ENCODE measurements at places on chromosomes 12 and 14. TPM values are rescaled to one million over a fixed set of nuclear protein-coding genes. Genes with fewer than 3 reads are reported as not detected.

The PRIMA1 gene
- 3.3 TPM for total RNA-seq

The ANO2 gene
- total RNA-seq, result 3.3 TPM

The TPPP2 gene
- total RNA-seq, result not detected

The GLT8D2 gene
- total RNA-seq, result 8.5 TPM

The OTX2 gene
- total RNA-seq, result 21.2 TPM

The SERPINA9 gene
- not detected for total RNA-seq

The PITPNM2 gene
- 3.0 TPM for total RNA-seq

The SMCO2 gene
- not detected for total RNA-seq

The DHRS2 gene
- total RNA-seq, result 0.42 TPM

The HOXC9 gene
- not detected for total RNA-seq

The LYZ gene
- total RNA-seq, result not detected

GRCh38 chr14:59823179-59823578 is 47.4 kb downstream of the RTN1 start:
- H3K27ac ChIP-seq, result no peak overlapping the region
- no peaks in the 10 kb centered on the region for H3K36me3 ChIP-seq
- H3K4me3 ChIP-seq, result no peak overlapping the region
- DNase-seq, result no peak
- H3K4me1 ChIP-seq, result no peaks in the 10 kb centered on the region

DNA sequence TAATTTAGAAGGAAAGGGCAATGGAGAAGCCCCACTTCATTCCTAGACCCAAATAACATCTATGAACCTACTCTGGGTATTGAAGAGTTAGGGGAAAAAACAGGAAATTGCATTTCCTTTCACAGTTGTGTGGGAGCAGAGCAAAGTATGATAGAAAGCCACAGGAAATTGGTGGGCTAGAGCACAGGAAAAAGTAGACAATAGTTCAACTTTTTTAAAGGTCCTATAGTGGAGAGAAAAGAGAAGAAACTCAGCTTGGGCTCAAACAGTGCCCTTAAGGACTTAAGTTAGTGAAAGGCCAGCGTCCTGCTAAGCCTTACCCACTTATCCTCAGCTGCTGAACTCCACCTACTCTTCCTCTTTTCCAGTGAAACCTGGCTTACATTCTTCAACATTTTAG is 258.1 kb downstream of the DPY19L2 start:
- DNase-seq, result no peak
- H3K4me3 ChIP-seq, result no peak overlapping the region
- H3K27me3 ChIP-seq, result no peaks in the 10 kb centered on the region
- no peaks in the 10 kb centered on the region for H3K36me3 ChIP-seq
- H3K27ac ChIP-seq, result no peak overlapping the region
- no peaks in the 10 kb centered on the region for H3K4me1 ChIP-seq

DNA sequence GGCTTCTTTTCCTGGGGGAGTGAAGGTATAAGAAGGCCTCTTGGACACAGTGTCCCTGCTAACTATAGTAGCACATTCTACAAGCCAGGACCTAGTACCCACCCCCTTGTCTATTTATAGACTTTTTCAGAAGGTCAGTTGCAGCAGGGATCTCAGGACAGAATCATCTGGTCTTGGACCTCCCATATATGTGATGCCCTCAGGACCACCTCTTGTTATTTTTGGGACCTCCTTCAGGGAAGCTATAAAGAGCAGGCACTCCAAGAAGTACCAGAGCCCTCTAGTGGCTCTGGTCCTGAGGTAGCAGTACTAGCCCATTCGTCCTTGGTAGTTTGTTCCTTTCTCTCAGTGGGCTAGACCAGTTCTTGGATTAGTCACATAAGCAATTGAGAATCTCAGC is 4.3 kb downstream of the COQ10A start:
- peaks cover 5% of the 10 kb centered on the region for H3K4me1 ChIP-seq
- no peak overlapping the region for H3K4me3 ChIP-seq
- peak overlapping the region; percentile 30 for H3K27ac ChIP-seq
- H3K36me3 ChIP-seq, result peaks cover 35% of the 10 kb centered on the region

GRCh38 chr14:71139294-71139946 is 232.2 kb downstream of the PCNX1 start:
- H3K36me3 ChIP-seq, result no peaks in the 10 kb centered on the region
- H3K27me3 ChIP-seq, result no peaks in the 10 kb centered on the region
- H3K27ac ChIP-seq, result no peak overlapping the region
- H3K4me3 ChIP-seq, result no peak overlapping the region
- H3K4me1 ChIP-seq, result no peaks in the 10 kb centered on the region

DNA sequence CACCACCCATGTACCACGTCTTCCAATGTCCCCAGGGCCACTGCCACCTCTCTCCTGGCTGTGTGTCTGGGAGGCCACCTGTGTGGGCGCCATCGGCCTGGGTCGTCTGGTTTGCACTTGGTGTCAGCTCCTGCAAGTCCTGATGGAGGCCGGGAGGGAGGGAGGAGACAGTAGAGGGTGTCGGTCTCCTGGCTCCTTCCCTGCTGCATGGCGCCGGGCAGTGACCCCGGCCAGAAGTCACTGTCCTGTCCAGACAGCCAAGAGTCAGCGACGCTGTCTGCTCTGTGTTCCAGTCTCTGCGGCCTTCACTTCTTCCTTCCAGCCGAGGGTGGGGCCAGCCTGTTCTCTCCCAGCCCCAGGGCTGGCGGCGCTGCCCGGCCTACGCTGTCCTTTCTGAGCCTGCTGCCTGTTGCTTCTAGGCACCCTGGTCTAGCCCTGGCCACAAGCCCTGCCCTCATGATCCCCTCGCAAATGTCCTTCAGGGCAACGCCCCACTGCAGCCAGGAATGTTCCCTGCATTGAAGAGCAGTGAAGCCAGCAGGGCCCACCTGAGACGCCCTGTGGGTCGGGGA is 13.0 kb upstream of the LBHD2 start:
- H3K27ac ChIP-seq, result no peak overlapping the region
- H3K27me3 ChIP-seq, result 0 out of 2 replicates have a peak, but pooled peaks cover 5% of the 10 kb centered on the region
- DNase-seq, result no peak
- H3K36me3 ChIP-seq, result no peaks in the 10 kb centered on the region
- H3K4me1 ChIP-seq, result no peaks in the 10 kb centered on the region

DNA sequence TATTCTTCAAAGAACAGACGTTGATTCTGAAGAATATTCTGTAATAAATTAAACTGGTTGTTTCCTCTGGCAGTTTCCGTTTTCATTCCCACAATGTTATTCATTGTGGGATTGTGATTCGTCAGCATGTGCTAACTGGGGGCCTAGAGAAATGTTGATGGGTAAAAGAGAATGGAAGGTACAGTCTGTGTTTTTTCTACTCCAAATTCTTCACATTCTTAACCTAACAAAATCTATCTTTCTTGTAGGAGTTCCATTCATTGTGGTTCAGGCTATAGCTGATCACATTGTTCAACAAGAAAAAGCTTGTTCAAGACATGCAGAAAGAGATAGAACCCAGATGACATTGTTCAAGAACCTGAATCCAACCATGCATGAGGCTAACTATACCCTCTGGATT is 5.9 kb downstream of the CD163 start:
- no peaks in the 10 kb centered on the region for H3K36me3 ChIP-seq
- H3K4me3 ChIP-seq, result no peak overlapping the region
- DNase-seq, result peak; percentile 36
- no peaks in the 10 kb centered on the region for H3K27me3 ChIP-seq

GRCh38 chr12:72647139-72647538 is 375.0 kb downstream of the TRHDE start:
- H3K4me1 ChIP-seq, result no peaks in the 10 kb centered on the region
- no peak overlapping the region for H3K4me3 ChIP-seq
- no peak overlapping the region for H3K27ac ChIP-seq
- H3K27me3 ChIP-seq, result no peaks in the 10 kb centered on the region
- no peaks in the 10 kb centered on the region for H3K36me3 ChIP-seq

DNA sequence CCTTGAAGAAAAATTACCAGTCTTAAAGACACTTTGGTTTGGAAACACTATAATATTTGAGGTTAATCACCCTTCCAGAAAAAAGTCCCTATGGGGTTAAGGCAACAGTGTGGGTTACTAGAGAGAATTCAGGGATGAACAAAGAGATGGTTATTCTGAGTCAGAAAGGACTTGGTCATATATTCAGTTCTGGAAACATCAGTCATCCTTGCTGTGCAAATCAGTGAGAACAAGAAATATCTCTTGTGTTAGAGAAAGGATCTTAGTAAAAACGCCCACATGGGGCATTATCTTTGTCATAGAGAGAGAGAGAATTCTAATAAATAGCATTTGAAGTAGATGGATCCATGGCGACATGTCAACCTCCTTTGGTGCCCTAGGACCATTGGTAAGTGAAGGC is 59.4 kb upstream of the E2F7 start:
- no peaks in the 10 kb centered on the region for H3K4me1 ChIP-seq
- H3K27me3 ChIP-seq, result no peaks in the 10 kb centered on the region
- no peaks in the 10 kb centered on the region for H3K36me3 ChIP-seq
- H3K4me3 ChIP-seq, result no peak overlapping the region
- H3K27ac ChIP-seq, result no peak overlapping the region
- no peak for DNase-seq

DNA sequence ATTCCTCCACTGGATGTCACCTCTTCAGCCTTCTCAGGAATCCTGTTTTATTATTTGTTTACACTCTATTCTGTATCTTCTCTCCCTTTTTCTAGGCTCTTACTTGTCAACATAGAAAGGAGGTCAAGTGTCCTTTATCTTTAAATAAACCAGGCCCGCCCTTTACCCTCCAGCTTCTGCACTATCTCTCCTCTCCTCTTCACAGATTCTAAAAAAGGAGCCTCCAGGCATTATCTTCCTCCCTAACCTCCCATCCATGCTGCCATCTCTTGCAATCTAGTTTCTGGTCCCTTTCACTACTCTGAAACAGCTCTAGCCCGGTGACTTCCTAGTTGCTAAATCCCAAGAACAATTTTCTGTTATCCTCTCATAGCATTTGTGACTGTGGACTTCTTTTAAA is 24.1 kb upstream of the ARID2 start:
- H3K36me3 ChIP-seq, result no peaks in the 10 kb centered on the region
- no peaks in the 10 kb centered on the region for H3K27me3 ChIP-seq
- no peak overlapping the region for H3K27ac ChIP-seq
- H3K4me1 ChIP-seq, result peaks cover 18% of the 10 kb centered on the region
- no peak overlapping the region for H3K4me3 ChIP-seq

GRCh38 chr12:23204933-23205778 is 580.2 kb downstream of the ETNK1 start:
- H3K4me3 ChIP-seq, result no peak overlapping the region
- H3K4me1 ChIP-seq, result no peaks in the 10 kb centered on the region
- H3K27me3 ChIP-seq, result no peaks in the 10 kb centered on the region
- no peaks in the 10 kb centered on the region for H3K36me3 ChIP-seq

GRCh38 chr12:17949558-17950141 is 140.3 kb downstream of the RERGL start:
- H3K27me3 ChIP-seq, result no peaks in the 10 kb centered on the region
- DNase-seq, result no peak
- H3K4me3 ChIP-seq, result no peak overlapping the region
- H3K27ac ChIP-seq, result no peak overlapping the region
- no peaks in the 10 kb centered on the region for H3K36me3 ChIP-seq

- no peak for DNase-seq
- peaks cover 22% of the 10 kb centered on the region for H3K4me1 ChIP-seq
- H3K27me3 ChIP-seq, result no peaks in the 10 kb centered on the region
- H3K36me3 ChIP-seq, result no peaks in the 10 kb centered on the region
These were observed 63.2 kb downstream of the PLEKHG3 start for GRCh38 chr14:64767215-64767964.

GRCh38 chr14:55255979-55256378 is 15.2 kb upstream of the FBXO34 start:
- no peak for DNase-seq
- no peak overlapping the region for H3K27ac ChIP-seq
- no peaks in the 10 kb centered on the region for H3K4me1 ChIP-seq
- no peak overlapping the region for H3K4me3 ChIP-seq
- no peaks in the 10 kb centered on the region for H3K36me3 ChIP-seq

GRCh38 chr12:15788233-15789219 is 662 bp downstream of the EPS8 start:
- H3K27ac ChIP-seq, result no peak overlapping the region
- no peaks in the 10 kb centered on the region for H3K36me3 ChIP-seq
- DNase-seq, result peak; percentile 70

- H3K4me3 ChIP-seq, result no peak overlapping the region
- H3K4me1 ChIP-seq, result no peaks in the 10 kb centered on the region
- peak; percentile 2 for DNase-seq
These were observed 151.0 kb upstream of the LMO3 start for GRCh38 chr12:16756833-16757555.

DNA sequence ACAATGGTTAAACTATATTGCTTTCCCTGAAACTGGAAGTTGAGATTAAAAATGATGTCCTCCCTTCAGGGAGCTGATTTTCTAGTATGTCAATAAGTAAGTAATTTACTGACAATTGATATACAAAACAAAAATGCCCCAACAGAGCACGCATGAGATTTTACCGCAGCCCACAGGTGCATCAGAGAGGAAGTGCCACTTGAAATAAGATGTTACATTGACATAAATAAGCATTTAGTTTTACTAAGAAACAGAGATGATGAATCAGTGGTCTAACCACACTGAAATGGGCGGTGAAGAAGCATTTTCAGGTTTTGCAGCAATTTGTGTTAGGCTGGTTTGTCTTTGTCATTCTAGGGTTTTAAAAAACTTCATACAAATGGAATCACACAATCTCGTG is 8.8 kb upstream of the CLECL1 start:
- H3K36me3 ChIP-seq, result no peaks in the 10 kb centered on the region
- no peak overlapping the region for H3K27ac ChIP-seq
- no peak for DNase-seq
- peaks cover 7% of the 10 kb centered on the region for H3K4me1 ChIP-seq
- no peaks in the 10 kb centered on the region for H3K27me3 ChIP-seq
